ENCODE measurements at places on chromosomes 4 and X.

GRCh38 chrX:120332394-120332793, 21.1 kb upstream of the TMEM255A start:
- DNase-seq: no peak

GRCh38 chrX:15475021-15475420, 18.1 kb downstream of the PIR start:
- DNase-seq: no peak

- DNase-seq: no peak
Measured at GRCh38 chr4:2746891-2747695, 9.0 kb downstream of the TNIP2 start.

GRCh38 chr4:70830054-70830453, 9.6 kb downstream of the GRSF1 start:
- DNase-seq: no peak

DNA sequence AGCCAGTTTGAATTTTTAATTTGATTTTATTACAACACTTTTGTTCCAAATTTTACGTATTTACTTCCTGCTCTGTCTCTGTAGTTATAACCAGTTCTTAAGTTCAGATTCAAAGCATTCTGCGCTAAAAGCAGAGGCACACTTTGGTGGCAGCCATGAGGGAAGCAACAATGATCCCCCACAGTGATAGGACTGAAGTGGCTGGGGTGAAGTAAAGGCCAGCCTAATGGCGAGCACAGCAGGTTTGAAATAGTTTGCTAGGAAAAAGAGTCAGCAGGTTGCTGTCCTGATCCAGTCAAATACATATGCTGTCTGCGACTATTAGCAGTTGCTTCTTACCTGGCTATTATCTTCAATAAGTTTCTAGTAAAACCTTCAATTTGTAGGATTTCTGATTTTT, 176.3 kb downstream of the RPA4 start:
- DNase-seq: no peak

GRCh38 chr4:70671091-70671490, 4.8 kb upstream of the JCHAIN start:
- no peak for DNase-seq

DNA sequence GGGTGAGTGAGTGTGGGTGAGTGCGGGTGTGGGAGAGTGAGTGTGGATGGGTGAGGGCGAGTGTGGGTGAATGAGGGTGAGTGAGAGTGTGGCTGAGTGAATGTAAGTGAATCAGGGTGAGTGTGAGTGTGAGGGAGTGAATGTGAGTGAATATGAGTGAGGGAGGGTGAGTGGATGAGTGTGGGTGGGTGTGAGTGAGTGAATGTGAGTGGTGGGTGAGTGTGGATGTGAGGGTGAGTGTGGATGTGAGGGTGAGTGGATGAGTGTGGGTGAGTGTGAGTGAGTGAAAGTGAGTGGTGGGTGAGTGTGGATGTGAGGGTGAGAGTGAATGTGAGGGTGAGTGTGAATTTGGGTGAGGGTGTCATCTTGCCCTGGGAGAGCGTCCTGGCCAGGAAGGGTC, 67.5 kb downstream of the TRIML1 start:
- DNase-seq: no peak

GRCh38 chrX:71301195-71301924, at the start of gene ITGB1BP2:
Gene ITGB1BP2, plus strand, starts transcription at chrX:71301750. Its CDS starts 57 bp downstream, at chrX:71301807.
- no peak for DNase-seq

DNA sequence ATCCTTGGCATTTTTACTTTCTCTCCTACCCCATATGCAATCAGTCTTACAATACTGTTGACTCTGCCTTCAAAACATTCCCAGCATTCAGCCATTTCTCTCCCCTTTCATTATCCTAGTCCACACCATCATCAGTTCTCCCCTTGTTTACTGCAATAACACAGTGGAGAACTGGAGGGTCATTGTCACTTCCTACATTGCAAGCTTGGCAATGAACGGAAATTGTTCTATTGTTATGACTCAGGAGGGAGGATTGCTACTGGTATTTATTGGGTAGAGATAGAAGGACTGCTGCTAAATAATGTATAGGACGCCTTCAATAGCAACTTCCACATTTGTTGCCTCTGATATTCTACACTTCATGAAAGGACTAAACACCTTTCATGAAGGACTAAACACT, 231.8 kb downstream of the BANK1 start:
- DNase-seq: no peak

DNA sequence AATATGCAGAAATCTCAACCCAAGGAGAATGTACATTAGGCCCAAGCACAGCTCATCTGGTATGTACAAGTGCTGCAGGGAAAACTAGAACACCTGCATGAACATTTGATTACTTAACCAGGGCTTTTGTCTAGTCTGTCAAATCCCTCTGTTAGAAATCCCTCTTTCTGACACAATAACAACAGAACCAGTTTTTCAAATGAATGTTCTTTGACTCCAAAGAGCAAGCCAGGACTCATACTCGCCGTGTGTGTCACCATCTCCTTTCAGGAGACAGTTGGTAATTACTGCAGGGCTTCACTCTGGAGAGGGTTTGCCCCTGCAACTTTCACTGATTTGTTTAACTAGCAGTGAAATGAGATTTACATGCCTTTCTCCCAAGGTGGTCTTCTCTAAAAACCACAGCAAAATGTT, 143.0 kb upstream of the FAM241A start:
- DNase-seq: peak; percentile 8

- DNase-seq: no peak
Measured at GRCh38 chr4:48756689-48757220, 23.3 kb downstream of the FRYL start.

- DNase-seq: no peak
Measured at GRCh38 chrX:65752294-65752693, 84.8 kb downstream of the MSN start.

- DNase-seq: no peak
Measured at GRCh38 chrX:18707426-18708049, at the start of gene PPEF1. Gene PPEF1, plus strand, starts transcription at chrX:18707645. Its CDS starts 136 bp downstream, at chrX:18707781.

DNA sequence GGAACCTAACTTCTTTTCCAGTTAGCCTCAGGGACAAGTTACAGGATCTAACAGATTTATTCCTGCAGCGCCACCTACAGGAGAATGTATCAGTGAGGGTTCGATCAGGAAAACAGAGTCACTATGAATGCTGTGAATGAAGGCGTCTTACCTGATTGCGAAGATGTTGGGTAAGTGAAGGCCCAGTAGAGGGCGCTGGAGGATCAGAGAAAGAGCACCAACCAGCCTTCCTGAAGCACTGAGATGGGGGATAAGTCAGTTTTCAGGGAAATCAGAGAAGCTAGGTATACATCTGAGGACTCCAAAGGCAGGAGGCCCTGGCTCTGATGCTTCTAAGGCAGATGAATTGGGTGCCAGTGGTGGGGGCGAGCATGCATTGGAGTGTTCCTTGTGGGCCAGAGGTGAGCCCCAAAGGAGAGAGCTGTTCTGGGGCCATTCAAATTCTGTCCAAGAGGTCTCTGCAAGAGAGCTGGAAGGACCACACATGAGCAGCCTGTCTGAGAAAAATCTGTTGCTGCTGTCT, 169.9 kb upstream of the AADAT start:
- DNase-seq: peak; percentile 84

GRCh38 chr4:20652226-20652885, 47.9 kb upstream of the PACRGL start:
- no peak for DNase-seq

- no peak for DNase-seq
Measured at GRCh38 chrX:54180403-54180802, 2.7 kb downstream of the FAM120C start.

DNA sequence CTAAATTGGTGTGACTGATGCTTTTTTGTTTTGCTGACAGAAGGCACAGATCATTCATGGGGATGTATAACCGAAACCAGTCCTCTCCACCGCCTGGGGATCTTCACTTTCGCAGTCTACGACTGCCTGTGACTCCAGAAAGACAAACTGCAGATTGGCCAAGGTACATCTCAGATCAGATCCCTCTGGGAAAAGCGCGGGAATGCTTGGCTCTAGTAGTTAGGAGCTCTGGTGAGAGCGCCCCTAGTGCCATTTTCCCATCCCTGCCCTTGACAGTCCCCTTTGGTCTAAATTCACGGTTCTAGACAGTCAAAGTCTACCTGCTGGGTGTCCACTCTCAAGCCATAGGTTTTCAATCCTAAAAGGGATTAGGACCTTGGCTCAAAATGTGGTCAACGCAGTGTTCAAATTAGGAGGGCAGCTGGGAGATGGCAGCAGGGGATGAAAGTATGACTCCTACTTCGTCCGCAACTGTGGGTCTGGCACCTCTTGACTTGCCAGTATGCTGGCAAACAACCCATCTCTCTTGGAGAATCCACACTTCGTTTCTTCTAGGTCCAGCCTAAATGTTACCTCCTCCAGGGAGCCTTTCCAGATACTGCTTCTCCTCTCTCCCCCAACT, 6.9 kb upstream of the HAND2 start:
- DNase-seq: no peak

- DNase-seq: no peak
Measured at GRCh38 chr4:16819652-16820051, 78.8 kb downstream of the LDB2 start.

DNA sequence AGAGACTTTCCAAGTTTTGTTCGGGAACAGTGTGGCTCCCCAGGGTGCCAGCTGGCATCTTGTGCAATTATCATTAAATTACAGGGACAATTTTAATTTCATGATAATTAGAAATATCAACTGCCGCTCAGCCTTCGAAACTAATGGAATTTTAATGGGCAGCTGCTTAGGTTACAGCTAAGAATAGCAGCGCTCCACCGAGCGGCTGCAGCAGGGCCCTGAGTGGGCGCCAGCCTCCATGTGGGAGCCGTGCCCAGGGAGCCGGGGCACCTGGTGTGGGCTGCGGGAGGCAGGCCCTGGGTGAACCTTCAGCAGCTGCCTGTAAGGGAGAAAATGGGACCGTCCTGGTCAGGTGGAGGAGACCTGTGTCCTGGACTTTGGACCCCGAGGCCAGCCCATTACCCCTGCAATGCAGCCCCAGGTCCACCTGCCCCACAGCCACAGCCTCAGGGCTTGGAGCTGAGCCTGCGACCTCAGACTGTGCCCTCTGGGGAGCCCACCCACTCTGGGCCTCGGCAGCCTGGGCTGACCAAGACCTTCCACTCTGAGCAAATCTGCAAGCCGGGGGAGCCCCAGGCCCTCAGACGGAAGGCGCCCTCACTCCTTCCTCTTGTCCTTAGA, 21.1 kb downstream of the MSANTD1 start:
- no peak for DNase-seq

DNA sequence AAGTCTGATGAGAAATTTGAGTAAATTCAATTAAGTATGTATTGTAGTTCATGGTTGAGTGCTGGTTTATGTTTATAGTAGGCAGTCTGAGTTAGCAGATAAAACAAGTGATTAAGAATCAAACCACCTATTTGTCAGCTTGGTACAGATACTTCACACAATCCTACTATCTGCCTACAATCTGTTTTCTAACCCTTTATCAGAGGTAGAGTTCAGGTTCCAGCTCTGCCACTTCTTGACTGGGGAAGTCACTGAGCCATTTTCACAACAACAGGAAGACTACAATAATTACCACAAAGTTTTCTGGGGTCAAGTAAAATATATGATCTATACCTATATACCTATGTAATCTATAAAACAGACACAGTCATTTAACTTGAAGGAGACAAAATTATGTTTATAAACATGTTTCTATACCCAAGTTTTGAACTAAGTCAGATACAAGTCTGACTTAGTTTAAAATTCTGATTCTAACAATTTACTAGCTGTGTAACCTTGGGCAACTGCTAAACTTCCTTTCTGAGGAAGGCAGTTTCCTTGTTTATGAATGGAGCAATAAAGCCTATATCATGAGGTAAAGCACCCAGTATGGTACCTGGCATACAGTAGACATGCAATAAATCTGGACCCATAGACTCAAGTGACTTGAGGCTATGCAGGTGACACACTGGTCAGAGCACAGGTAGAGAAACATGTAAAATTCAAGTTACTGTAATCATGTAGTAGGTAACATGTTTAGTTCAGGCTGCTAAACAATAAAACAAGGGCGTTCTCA, 37.2 kb upstream of the BDH2 start:
- no peak for DNase-seq

All from urinary bladder (tissue), 4 donors.